Suppressor macrophage treated with lipopolysaccharide for 4 hours (primary cell): ENCODE measurements at places on chromosomes 7 and 10.

- DNase-seq, result no peak
These were observed 11.8 kb downstream of the DNAJB12 start for GRCh38 chr10:72342911-72343310.

DNA sequence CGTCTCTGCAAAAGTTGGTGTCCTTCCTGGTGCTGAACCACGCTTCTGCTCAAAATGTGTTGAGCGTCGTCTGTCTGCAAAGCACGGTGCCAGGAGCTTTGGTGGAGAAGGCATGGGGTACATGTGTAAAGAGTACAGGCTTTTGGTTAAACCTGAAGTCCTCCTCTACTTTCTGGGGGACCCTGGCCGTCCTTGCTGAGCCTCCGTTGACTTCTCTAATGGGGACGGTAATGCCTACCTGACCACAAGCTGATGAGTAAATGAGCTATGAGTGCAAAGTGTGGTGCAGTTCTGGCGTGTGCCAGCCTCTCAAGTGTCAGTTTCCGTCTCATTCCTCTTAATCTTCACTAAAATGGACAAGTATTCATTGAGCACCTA is 527 bp upstream of the HERPUD2 start:
- DNase-seq, result no peak

GRCh38 chr7:12620371-12620770 is 49.9 kb downstream of the SCIN start:
- no peak for DNase-seq

DNA sequence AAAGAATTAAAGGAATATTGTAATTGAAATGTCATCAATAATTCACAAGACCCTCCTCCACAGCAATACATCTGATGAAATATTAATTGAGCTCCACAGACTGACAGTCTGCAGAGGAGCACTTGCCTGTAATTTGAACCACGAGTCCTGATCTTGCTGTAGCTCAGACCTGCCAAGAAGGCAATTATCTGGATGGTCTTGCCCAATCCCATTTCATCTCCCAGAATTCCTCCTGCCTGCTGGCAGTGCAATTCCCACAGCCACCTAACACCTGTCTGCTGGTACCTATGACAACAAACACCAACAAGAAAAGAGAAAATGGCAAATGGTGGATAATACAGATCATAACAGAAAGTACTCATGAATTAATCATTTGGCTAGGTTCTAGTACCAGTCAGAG is 38.5 kb downstream of the ERCC6 start:
- DNase-seq, result no peak
